HepG2 (cell line): ENCODE measurements at places on chromosomes 1 and 21. TPM values are rescaled to one million over a fixed set of nuclear protein-coding genes. Genes with fewer than 3 reads are reported as not detected.

GRCh38 chr1:89356658-89357400 is 7.0 kb upstream of the GBP6 start:
- H3K4me3 ChIP-seq = peak overlapping the region; percentile 15; the same call in 1 of the 2 replicates
- no peak overlapping the region for H3K27ac ChIP-seq
- H3K4me1 ChIP-seq = peaks cover 27% of the 10 kb centered on the region
- H3K27me3 ChIP-seq = peaks cover 23% of the 10 kb centered on the region; the same call in 2 of the 3 replicates

GRCh38 chr1:203681739-203682138 is 55.1 kb downstream of the ATP2B4 start:
- H3K27ac ChIP-seq = no peak overlapping the region
- no peak for DNase-seq
- H3K36me3 ChIP-seq = no peaks in the 10 kb centered on the region
- H3K27me3 ChIP-seq = no peaks in the 10 kb centered on the region

DNA sequence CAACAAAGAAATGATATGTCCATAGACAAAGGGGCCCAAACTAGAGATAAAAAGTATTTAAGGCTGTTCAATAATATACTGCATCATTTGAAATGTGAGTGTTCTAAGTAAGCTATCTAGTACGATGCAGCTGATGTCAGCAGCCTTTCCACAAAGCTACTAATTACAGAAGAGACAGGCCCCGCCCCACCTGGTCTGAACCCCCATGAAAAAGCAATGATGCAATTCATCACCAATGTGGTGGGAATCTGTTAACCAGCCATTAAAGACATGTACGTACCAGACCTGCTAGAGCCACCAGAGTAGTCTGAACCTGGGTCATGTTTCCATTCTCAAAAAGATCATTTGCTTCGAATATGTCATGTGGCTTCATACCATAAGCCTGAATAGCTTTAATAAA is 25.1 kb downstream of the CNN3 start:
- H3K27me3 ChIP-seq = no peaks in the 10 kb centered on the region
- peaks cover 7% of the 10 kb centered on the region for H3K4me1 ChIP-seq
- H3K4me3 ChIP-seq = no peak overlapping the region
- no peak for DNase-seq
- H3K36me3 ChIP-seq = peaks cover 63% of the 10 kb centered on the region

DNA sequence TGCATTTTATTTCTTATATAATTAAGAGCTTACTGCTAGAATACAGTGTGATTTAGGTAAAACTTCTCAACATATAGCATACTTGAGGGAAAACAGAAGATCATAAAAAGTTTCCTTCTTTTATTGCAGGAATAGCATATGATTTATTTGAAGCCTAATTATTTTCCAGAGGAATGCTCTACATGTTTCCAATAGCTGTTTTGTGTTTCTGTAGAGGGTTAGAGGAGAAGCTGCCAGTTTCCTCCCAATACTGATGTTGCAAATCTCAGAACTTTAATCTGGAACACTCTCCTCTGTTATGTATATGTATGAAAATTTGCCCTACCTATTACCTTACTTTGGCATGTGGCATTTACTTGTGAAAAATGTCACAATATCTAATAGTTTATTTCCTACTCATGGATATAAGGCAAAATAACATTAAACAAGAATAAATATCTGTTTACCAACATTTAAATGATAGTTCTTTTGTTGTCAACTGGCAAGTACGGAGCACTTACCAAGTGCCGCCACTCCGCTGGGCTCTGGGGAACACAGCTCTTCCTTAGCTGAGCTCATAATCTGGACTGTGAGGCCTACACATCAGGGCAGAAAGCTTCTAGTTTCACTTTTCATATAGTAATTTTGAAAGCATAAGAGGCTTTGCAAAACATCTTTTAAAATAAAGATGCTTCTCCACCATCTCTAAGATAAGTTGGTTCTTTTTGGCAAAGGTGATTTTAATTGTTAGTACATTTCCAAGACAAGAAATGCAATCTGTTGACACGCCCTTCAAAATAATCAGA is 239.8 kb upstream of the C1orf105 start:
- DNase-seq = no peak
- H3K4me1 ChIP-seq = no peaks in the 10 kb centered on the region
- no peaks in the 10 kb centered on the region for H3K36me3 ChIP-seq
- no peak overlapping the region for H3K27ac ChIP-seq
- H3K4me3 ChIP-seq = no peak overlapping the region

- no peaks in the 10 kb centered on the region for H3K36me3 ChIP-seq
- no peaks in the 10 kb centered on the region for H3K27me3 ChIP-seq
- no peak overlapping the region for H3K27ac ChIP-seq
- H3K4me1 ChIP-seq = no peaks in the 10 kb centered on the region
These were observed 226.4 kb upstream of the RRP15 start for GRCh38 chr1:218058730-218059129.

- no peak for DNase-seq
- H3K4me1 ChIP-seq = no peaks in the 10 kb centered on the region
- H3K36me3 ChIP-seq = no peaks in the 10 kb centered on the region
- peaks cover 10% of the 10 kb centered on the region; the same call in 1 of the 3 replicates for H3K27me3 ChIP-seq
- H3K4me3 ChIP-seq = no peak overlapping the region
These were observed 44.4 kb downstream of the ATP2B4 start for GRCh38 chr1:203671047-203671446.

GRCh38 chr1:246210756-246211155 is 296.3 kb downstream of the SMYD3 start:
- peaks cover 13% of the 10 kb centered on the region for H3K4me1 ChIP-seq
- no peaks in the 10 kb centered on the region for H3K36me3 ChIP-seq
- H3K4me3 ChIP-seq = no peak overlapping the region

DNA sequence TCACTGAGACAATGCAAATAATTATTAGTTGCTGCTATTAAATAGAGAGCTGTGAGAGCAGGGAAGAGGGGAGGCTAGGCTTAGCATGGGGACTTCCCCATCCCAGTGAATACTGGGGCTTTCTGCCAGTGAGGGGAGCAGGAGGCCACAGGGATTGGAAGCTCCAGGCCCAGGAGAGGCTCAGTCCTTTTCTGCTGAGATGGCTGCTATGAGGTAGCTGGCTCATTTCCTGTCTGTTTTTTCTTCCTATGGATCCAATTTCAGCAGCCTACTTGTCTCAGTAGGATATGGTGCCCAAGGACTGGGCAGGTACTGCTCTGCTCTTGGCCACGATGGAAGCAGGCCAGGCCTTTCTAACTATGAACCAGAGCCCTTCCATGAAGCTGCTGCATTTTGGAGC is 10.0 kb downstream of the STMN1 start:
- H3K4me1 ChIP-seq = peaks cover 20% of the 10 kb centered on the region
- DNase-seq = no peak
- H3K36me3 ChIP-seq = peaks cover 2% of the 10 kb centered on the region

DNA sequence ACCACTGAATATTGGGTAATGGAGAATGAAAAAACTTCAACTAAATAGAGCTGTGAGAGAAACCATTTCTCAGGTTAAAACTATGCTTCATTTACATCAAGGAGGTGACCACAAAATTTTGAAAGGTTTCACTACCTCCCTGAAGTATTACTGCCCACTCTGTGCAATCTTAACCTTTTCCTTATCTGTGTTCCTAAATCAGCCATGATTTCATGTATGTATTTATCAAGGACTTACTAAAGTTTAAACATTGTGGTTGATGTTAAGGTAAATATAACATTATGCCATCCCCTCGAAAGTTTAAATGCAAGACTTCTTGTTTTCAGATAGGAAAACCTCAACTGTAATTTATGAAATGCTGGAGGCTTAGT is 84.4 kb downstream of the CLEC20A start:
- no peak overlapping the region for H3K27ac ChIP-seq
- H3K4me3 ChIP-seq = no peak overlapping the region
- no peaks in the 10 kb centered on the region for H3K4me1 ChIP-seq
- no peaks in the 10 kb centered on the region for H3K36me3 ChIP-seq

Gene LAMTOR2
- total RNA-seq = 66.4 and 84.0 TPM in 2 replicates

Gene SLC9C2
- total RNA-seq = not detected in 2 replicates
